GM06990 (cell line): ENCODE measurements at places on chromosomes 12 and 14.
A peak's percentile ranks its signal among the peaks of the same experiment; 100 is the strongest.

DNA sequence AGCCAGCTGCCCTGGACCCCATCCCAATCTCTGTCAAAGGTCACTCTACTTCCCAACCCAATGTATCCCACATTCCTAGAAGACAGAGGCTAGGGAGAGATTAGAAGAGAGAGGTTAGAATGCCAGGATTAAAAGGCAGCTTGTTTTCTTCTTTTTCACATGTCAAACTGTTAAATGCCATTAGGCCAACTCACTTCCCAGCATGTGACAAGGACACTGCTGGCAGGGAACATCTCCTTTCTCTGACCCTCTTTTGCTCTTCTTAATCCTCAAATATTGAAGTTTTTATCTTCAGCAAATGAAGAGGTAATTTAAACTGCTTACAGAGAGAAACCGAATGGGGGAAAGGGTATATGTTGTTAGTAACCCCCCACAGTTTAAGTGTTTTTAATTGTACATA, 89.1 kb downstream of the BBS10 start:
- no peak for DNase-seq

GRCh38 chr12:132033627-132034026, 83.9 kb downstream of the EP400 start:
- no peak for DNase-seq

DNA sequence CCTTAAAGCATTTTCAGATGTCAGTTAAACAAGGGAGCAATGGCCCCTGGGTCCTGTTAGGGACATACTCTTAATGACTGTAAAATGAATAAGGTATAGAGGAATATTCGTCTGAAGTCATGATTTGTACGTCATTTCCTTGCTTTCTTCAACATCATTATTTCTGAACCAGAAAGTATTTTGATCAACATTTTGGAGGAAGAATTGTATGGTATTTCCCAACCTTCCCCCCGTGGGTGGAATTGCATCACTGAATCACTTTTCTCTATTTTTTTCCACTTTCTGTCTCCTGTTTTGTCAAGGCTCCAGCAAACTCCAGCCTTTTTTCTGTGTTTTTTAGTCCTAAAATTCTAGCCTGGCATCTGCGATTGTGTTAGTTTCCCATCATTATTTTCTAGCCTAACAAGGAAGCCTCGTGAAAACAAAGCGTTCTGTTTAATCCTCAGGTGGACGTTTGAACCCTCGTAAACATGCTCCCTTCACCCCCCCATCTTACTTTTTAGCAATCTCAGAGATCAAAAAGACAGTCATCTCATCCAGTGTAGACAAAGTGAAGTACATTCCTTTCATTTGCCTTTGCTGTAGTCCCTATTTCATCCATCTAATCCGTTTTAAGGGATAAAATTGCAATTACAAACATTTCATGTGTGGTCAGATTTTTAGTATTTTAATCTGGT, 62.3 kb downstream of the ETV6 start:
- no peak for DNase-seq

GRCh38 chr14:65377576-65377975, 35.0 kb upstream of the FUT8 start:
- no peak for DNase-seq

- no peak for DNase-seq
These were observed 41.2 kb downstream of the ADGRD1 start for GRCh38 chr12:130994821-130995375.

DNA sequence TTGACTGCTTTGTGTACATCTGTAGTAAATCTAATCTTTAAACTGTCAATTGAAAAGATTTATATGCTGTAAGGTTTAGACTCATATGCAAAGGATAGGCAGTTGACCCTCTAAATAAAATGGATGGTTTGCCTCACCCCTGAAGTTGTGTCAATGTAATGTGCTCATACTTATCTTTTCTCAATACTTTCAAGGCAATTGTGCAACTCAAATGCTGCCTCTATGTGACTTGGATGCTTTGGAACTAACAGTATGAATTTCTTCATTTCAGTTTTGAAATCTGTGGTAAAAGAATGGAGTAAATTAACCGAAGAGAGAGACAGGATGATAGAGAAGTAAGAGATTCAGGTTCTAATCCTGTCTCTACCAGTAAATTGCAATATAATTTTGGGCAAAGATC, 9.7 kb downstream of the PDE6H start:
- no peak for DNase-seq

DNA sequence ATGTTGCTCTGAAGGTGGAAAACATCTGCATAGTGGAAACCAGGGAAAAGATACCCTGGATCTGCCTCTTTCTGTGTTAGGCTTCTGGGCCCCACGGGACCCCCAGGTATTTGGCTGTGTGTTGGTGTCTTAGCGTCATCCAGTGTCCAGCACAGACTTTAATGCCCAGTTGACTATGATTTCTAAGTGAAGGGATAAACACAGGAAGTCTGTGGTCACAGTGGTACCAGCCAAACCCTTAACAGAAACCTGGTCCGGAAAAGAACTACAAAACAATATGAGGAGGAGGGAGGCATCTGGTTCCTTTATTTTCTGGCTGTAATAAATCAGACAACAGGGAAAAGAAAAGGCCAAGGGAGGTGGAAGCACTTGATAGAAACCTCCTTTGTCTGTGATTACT, 56.4 kb downstream of the CMKLR1 start:
- DNase-seq, result no peak

GRCh38 chr12:64797156-64797555, 27.3 kb upstream of the TBC1D30 start:
- DNase-seq, result no peak

DNA sequence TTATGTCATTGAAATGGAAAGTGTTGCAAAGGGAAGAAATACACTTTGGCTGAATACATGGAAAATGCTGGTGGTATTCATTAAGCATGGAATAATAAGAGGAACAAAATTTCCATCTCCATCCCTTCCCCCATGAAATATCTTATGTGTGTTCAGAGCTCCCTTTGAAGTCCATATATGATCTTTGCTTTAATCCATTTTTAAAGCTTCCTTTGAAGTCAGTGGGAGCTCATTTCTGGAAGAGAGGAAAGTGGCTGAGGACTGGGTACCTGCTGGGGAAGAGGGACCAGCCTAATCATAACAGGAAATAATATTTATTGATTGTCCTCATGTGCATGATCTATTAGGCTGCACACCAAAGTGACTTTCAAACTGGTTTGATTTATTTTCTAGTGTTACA, 49.2 kb downstream of the AKAP6 start:
- DNase-seq, result no peak

GRCh38 chr12:79300199-79300568, 390.6 kb downstream of the PAWR start:
- DNase-seq, result no peak

GRCh38 chr12:84911271-84912197, 1.1 kb downstream of the SLC6A15 start:
- no peak for DNase-seq

DNA sequence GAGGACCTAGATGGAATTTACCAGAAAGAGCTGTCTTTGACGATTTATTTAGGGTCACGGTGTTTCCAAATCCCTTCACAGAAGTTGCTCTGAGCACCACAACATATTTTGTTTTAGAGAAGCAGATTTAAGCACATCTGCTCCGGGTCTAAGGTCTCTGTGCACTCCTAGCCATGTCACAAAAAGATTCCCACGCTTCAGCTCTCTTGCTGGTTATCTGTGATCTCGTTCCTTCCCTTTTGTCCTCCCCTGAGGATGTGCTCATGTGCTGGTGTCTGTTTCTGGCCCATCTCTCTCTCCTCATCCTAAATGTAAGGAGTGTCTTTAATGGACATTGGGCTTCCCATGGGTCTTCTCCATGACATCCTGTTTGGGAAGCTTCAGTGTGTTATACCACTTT, 53.7 kb upstream of the GNPNAT1 start:
- DNase-seq, result no peak

- no peak for DNase-seq
These were observed 4.0 kb downstream of the NAB2 start for GRCh38 chr12:57092876-57093414.

DNA sequence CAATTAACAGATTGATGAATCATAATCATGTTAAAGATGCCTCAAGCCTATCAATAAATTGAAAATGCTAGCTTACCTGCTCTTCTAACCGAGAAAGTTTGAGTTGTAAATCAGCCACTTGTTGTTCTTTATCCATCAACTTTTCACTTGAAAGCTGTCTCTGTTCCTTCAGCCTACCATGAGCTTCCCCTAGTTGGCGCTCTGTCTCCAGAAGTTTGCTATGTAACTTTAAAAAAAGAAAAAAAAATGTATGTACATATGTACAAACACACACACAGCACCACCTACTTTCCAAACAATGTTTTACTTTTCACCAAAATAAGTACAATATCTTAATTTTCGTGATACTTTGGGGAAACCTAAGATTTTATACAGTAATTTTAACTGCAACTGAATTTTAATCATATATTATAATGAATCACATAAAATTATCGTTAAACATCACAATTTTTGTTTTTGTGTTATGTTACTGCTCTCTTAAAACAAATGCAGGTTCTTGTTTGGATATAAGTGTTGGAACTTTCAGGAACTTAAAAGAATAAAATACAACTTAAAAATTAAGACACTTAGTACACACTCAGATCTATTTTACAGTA, 101.2 kb downstream of the EEA1 start:
- DNase-seq, result peak; percentile 22

DNA sequence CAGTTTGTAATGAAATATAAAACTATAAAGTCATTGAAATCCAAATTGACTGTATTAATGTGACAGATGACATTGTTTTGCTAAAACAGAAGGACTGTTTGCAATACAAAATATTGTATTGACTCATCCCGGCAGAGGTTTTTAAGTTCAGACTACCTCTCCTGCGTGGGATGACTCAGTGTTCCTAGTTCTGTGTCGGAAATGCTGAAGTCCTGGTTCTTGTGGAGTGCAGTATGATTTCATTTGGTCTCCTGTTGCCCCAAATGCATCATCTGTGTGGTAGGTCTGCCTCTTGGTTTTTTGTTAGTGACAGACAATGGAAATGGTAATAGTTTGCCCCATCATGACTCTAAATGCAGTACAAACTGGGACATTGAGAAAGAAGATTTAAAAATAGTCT, 27.8 kb downstream of the PELI2 start:
- DNase-seq, result no peak

- no peak for DNase-seq
These were observed 99.4 kb upstream of the CCDC91 start for GRCh38 chr12:28090835-28091234.

DNA sequence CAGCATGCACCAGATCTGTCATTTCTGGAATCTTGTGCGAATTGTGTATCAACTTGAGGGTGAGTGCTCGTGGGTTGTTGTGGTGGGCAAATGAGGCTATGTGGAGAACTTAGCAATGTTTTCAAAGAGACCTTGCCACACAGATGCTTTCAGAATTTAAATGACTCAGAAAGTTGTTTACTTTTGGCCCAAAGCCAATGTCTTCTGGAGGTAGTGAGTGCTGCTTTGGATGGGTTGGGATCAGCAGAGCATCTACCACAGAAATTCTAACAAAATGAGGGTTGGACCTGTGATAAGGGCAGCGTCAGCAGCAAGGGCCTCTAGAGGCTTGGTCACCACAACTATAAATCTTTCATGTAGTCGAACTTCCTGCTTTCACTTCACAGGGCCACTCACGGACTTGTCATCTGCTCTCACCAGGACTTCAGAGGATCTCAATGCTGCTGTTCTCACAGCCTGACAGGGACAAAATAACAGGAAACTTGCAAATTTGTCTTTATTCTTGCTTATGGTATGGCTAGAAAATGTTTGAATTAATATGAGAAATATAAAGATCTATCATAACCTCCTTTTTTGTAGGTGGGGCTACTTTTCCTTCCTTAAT, 111.4 kb downstream of the DACT1 start:
- DNase-seq, result peak; percentile 29

DNA sequence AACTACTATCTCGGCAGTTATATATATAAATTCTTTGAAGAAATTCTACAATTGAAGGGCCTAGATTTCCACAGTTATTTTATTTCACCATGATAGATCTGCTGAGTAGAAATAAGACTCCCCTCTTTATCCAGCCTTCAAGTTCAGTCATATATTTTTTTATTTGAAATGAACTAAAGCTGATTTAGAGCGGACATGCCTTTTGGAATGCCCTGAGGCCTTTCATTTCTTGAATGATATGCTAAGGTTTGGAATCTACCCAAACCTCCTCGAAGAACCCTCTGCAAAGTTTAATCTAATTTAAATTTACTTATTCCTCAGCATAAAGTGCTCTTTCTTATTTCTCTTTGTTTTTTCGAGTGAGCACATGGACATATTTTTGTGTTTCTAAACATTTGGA, 15.1 kb downstream of the SIX1 start:
- no peak for DNase-seq

DNA sequence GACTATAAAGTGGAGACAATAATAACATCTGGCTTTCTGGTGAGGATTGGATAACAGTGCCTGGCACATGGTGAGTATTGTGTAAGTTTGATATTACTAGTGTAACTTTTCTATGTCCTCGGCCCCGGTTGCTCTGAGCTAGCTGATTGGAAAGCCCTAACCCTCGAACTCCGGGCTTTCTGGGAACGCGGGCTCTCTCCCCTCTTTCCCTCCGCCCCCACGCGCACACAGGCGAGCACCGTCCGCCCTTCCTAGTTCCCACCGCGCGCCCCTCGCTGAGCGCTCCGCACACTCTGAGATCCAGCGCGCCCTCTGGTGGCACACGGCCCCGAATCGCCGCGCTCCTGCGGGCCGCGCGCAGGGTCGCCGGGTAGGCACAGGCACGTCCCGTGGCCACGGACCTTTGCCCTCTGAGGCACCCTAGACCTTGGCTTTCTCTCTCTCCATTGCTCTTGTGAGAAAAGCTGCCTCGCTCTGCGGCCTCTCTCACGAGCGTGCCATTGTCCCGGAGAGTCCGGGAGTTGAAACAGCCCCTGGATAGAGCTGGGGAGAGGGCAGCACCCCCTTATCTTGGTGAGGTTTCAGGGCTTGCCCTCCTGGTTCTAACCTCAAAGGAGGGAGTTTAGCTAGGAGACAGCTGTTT, 23.2 kb upstream of the ESRRB start:
- peak; percentile 60 for DNase-seq

DNA sequence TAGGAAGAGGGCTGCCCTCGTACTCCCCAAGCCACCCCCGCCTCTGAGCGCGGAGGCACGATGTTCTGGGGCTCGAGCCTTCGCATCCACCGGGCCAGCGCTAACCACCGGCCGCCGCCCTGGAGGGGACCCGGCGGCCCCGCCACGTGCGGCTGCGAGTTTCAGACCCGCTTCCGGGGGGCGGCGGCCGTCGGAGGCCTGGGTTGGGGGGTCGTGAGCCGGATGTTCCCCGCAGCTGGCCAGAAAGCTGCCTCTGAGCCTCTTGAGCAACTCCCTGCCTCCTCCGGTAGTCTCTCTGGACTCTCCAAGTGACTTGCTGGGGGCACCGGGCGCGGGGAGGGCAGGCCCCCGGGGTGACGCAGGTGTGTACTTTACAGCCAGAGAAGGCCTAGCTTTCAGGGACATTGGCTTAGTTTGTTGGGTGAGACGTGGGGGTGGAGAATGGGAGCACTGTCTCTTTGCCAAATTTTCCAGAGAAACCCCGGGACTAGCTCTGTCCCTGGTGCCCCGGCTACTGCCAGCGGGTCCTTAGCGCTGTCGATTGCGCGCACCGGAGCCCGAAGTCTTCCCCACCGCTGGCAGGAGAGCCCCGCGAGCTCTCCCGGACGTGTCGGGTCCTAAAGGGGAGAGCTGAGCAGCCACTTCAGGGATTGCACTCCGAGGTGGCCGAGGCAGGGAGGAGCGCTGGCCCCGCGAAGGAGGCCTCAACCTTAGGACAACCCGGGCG, 15.6 kb downstream of the OTX2 start:
- DNase-seq, result no peak
